ENCODE measurements at places on chromosomes 4 and X.

DNA sequence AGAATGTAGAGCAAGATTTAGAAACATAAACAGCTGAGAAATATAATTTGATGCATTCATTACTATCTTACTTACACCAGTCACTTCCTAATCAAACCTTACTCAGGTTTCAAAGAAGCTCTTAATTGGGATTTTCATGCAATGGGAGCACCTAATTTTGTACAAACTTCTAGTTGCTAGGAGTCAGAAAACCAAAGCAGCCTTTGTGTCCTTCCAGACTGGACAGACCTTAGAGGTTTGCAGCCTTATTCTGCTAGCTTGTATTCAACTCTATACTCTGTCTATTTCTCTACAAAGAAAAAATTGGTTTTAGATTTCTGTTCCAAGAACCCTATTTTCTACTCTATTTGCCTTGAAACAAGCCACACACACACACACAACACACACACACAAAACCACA lies 19.4 kb downstream of the GABRA2 start:
- ATAC-seq: no peak

DNA sequence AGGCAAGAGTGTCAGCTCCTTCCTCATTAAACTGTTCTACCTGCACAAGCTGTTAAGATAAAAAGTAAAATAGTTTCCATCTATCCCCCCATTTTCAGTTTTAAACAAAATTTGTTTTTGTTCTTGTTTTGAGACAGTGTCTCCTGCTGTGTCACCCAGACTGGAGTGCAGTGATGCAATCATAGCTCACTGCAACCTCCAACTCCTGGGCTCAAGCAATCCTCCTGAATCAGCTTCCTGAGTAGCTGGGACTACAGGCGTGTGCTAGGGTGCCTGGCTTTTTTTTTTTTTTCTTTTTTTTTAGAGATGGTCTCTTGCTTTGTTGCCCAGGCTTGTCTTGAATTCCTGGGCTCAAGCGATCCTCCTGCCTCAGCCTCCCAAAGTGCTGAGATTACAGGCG lies 105.4 kb downstream of the HS6ST2 start:
- ATAC-seq: no peak

GRCh38 chrX:42524379-42524778 lies 253.6 kb downstream of the PPP1R2C start:
- ATAC-seq: no peak

- no peak for ATAC-seq
Measured at GRCh38 chr4:42331914-42332368, 65.3 kb upstream of the SHISA3 start.

Measured in stimulated activated memory B cell treated with anti-CD40 and anti-IgM and Interleukin-4, amounts not matched to agents 10 μg/mL and 1 μg/mL and 100 μg/mL, for 72 hours (primary cell).